ENCODE measurements at places on chromosomes 3 and 15.
A peak's percentile ranks its signal among the peaks of the same experiment; 100 is the strongest.

DNA sequence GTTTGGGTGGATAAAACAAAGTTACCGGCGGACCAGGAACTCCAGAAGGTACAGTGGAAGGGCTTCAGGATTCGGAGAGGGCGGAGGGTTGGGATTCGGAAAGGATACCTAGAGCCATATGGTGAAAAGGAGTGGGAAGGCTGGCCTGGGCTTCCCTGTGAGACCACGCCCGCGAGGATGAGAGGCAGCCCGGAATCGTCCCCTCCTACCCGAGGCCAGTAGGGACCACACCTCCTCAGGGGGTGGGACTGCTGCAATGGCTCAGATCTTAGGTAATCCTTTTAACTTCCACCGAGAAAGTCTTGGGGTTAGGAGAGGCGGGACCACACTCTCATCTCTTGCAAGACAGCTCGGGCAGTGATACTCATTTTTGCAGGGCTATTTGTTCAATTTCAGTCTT is 511.3 kb downstream of the OCA2 start:
- no peak for DNase-seq

DNA sequence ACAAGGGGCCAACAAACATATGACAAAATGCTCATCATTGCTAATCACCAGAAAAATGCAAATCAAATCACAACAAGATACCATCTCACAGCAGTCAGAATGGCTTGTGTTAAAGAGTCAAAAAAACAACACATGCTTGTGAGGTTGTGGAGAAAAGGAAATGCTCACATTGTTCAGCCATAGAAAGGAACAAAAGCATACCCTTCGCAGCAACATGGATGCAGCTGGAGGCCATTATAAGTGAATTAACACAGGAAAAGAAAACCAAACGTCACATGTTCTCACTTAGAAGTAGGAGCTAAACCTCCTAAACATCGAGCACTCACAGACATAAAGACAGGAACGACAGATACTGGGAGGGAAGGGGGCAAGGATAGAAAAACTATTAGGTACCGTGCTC is 678.4 kb upstream of the GRM7 start:
- DNase-seq, result no peak

DNA sequence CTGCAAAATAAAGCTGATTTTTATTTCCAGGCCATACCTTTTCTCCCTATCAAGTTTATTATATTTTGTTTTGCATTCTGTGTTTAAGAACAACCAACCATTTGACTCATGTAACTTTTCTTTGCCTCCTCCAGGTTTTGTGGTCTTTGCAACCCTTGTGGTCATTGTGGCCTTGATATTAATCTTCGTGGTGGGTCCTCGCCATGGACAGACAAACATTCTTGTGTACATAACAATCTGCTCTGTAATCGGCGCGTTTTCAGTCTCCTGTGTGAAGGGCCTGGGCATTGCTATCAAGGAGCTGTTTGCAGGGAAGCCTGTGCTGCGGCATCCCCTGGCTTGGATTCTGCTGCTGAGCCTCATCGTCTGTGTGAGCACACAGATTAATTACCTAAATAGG is 27.6 kb downstream of the NIPA2 start:
- DNase-seq, result no peak

- no peak for DNase-seq
Measured at GRCh38 chr3:154729741-154730140, 299.8 kb upstream of the GPR149 start.

- peak; percentile 47 for DNase-seq
Measured at GRCh38 chr3:157160658-157161424, 894 bp upstream of the CCNL1 start.

- DNase-seq, result no peak
Measured at GRCh38 chr3:151559736-151560135, 98.9 kb upstream of the IGSF10 start.

- DNase-seq, result no peak
Measured at GRCh38 chr3:53712817-53713388, 133.3 kb downstream of the CHDH start.

DNA sequence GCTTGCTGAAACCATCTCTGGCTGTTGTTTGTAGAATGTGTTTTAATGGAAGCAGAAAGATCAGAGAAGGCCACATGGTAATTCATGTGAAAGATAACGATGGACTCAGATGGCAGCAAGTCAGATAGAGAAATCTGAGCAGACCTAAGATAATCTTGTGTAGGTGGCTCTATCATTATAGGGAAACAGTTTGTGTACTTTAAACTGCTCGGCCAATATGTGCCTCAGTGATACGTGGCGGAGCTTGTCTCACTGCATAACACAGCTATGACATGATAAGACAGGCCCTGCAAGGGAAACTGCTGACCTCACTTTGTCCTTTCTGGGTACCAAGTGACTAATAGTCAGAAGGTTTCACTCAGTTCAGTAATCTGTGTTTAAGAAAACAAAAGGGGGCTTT is 51.0 kb downstream of the MME start:
- no peak for DNase-seq

- DNase-seq, result no peak
Measured at GRCh38 chr15:57867970-57868798, 161.7 kb downstream of the POLR2M start.

Data from T1000 (cell line).